SHP77 treated with DMSO at 0.1 percent for 48 hours (cell line): ENCODE measurements at places on chromosomes 5 and 9.

DNA sequence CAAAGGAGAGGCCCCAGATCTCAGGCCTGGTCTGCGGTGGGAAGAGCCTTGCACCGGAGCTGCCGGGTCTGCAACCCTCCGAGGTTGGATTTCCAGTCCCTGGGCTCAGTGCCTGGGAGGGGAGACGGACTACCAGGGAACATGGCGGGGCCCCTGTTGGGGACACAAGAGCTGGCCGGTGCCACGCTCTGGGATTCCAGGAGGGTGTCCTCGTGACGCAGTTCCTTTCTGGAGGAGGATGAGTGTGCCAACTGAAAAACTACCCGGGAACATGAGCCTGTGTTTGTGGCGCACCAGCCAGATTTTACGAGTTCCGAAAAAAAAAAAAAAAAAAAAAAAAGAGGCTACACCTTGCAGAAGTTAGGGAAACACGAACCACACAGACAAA, 9.0 kb downstream of the NRARP start:
- no peak for DNase-seq

DNA sequence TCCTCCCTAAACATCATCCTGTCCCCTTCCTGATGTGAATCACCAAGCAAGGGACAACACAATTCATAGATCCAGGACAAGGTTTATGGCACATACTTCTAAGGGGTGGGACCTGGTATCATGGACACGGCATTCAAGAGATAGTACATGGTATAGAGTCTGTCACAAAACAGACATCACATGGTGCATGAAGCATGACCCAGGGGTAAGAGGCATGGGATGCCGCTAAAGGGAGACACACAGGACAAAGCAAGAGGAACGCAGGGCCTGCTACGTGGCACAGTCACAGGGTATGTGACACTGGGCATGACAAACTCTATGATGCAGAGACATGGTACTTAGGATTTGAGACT, 20.7 kb downstream of the GSN start:
- no peak for DNase-seq

GRCh38 chr9:26662476-26662875, 230.1 kb downstream of the CAAP1 start:
- no peak for DNase-seq

- DNase-seq = no peak
These were observed 51.7 kb downstream of the LPAR1 start for GRCh38 chr9:110986529-110986928.

- no peak for DNase-seq
These were observed 224.8 kb upstream of the SEMA6A start for GRCh38 chr5:116799401-116799800.

DNA sequence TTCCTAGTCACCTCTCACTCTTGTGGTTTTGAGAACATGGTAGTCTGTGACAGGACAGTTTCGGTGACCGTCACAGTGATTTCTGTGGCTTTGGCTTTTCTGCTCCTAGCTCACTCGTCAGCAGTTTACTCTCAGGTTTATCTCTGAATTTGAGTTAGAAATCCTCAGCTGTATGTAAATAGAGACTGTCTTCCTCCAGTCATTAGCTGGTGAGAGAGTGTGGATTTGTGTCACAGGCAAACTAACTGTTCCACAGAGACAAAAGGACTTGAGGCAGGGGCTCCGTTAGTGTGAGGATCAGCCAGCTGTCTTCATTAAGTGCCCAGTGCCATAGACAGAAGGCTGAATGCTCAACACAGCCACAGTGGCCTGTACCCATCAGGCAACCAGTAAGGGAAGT, 131.4 kb downstream of the CD180 start:
- DNase-seq = peak; percentile 65

GRCh38 chr5:137498736-137499505, at the start of gene SPOCK1:
SPOCK1 (minus strand) TSS chr5:137499326.
- DNase-seq = peak; percentile 13

DNA sequence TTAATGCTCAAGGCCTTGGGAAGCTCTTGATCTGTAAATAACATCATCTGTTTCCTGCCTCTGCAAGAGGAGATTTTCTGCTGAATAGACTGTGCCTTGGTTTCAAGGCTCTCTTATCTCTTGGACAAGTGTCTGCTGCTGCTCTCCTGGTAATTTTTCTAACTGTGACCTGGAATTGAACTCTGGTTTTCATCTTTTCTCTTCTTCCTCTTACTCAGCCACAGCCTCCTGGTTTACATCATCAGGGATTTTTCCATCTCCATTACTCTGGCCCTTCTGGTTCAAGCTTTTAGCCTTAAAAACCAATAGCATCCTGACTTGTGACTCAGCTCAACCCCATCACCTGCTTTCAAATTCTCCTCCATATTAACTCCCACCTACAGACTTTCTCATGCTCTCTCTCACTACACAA, 49.6 kb upstream of the ITGA1 start:
- no peak for DNase-seq

GRCh38 chr5:44797841-44798240, 10.9 kb upstream of the MRPS30 start:
- no peak for DNase-seq

DNA sequence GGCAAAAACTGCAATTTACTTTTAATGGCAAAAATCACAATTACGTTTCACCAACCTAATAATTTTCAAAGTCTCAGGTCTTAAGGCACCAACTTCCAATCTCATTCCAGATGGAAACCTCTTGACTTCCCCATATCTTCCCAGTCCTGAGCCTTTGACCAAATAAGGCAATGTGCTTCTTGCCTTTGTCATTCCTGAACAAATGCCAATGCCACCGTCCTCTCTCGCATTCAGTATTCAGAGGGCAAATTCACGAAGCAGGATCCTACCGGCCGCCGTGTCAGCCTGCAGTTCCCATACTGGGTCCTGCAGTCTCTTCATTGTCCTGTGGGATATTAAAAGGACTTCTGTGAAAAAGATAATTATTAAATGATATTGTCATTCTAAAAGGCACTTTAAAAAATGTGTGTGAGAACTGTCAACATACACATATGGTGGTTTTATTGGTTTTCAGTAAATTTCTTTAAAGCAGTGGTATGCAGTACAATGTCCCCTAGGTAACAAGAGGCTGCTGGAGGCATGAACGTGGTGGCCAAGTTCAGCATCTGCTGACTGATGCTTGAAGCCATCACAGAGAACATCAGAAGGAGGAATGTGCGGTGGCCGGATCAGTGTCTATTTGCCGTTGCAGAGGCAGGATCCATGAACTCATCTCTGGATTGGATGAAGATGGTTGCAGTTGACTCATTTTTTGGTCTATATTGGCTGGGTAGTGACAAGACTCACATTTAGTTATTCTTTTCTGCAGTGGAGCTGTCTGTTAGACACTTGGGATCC, 101.4 kb upstream of the IRX4 start:
- no peak for DNase-seq

DNA sequence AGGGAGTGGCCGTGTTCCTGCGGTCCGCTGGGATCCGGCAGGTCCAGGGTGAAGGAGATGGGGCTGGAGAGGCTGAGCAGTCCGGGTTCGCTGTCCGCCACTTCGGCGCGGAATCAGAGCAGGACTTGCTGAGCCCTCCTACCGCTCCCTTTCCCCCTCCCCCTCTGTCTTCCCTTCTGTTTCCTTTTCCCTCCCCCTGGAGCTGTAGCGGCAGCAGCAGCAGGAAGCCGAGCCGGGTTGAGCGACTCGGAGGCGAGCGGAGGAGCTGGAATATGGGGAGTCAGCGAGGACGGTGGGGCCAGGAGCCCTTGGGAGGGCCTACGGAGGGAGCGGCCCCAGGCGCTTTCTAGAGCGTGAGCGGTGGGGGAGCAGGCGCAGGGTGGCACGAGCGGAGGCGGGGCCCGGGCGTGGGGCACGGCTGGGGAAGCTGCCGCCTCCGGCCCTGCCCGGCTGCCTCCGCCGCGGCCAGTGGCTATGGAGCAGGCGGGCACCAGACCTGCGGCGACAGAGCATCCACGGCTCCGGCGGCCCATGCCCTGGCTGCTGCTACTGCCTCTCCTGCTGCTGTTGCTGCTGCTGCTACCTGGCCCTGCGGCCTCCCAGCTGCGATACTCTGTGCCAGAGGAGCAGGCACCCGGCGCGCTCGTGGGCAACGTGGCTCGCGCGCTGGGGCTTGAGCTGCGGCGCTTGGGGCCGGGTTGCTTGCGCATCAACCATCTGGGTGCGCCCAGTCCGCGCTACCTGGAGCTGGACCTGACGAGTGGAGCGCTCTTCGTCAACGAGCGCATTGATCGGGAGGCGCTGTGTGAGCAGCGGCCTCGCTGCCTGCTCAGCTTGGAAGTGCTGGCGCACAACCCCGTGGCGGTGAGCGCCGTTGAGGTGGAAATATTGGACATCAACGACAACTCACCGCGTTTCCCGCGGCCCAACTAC, at the start of gene PCDHAC2:
TSS of gene PCDHAC2 (plus strand) at position 184 of the 933 bp plus-strand sequence. CDS start at position 475, 291 bp downstream.
- peak; percentile 17 for DNase-seq

- DNase-seq = no peak
These were observed 59.0 kb upstream of the RARS1 start for GRCh38 chr5:168427224-168427623.

DNA sequence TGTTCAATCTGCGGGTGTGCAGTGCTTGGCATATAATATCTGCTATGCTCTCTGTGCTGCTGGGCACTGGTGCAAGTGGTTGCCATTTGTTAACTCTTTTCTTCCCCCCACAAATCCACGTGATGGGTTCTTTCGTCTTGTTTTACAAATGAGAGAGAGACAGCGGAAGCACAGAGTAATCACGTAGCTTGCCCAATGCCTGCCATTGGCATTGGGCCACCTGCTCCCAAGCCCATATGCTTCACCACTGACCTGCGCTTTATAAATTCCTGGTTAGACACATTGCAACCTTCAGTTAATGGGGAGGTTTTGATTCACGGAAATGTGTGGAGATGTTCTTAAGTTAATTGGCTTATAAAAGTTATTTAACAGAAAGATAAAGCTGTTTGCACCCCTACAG, 194.8 kb upstream of the ADAMTS16 start:
- DNase-seq = no peak

- no peak for DNase-seq
These were observed 72.8 kb upstream of the IFNK start for GRCh38 chr9:27451207-27451797.

DNA sequence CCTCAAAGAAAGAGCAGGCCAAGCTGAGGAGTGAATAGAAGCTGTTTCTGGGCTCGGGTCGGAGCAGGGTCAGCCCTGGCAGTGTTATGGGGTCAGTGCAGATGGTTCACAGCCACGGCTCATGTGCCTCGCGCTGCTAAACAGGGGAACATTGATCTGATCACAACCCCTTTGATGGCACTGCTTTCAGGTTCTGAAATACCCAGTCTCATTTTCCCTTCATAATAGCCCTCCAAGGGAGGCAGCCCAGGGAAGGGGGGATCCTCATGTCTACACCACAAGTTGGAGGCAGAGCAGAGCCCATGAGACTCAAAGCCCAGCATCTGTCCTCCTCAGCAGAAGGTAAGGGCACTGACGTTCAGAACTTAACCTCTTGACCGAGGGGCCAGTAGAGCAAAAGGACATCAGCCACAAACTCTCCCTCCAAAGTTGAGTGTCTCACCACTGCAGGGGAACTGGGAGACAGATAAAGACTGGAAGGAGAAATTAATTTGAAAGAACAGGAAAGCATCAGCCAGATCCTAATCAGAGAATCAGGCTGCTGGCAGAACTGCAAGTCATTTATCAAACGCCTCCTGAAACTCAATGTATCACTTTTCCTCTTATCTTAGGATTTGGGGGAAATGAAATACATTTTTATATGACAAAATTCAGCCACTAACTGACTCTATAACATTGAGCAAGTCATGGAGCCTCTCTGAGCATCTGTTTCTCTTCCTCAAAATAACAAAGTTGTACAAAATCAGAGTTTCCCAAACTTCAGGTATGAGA, 110.6 kb downstream of the SH3TC2 start:
- DNase-seq = no peak

DNA sequence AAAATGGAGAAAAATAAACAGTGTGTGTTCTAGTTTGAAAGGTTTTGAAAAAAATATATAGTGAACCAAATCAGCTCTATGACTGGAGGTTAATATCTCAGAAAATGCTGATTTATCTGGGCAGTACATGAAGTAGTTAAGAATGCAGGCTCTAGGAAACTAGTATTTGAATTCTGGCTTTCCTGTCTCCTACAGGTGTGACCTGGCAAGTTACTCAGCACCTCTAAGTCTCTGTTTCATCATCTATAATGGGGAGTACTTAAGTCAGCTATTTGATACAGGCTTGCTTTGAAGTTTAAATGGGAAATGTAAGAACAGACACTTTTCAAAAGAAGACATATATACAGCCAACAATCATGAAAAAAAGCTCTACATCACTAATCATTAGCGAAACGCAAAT, 5.2 kb downstream of the GRAMD2B start:
- no peak for DNase-seq

DNA sequence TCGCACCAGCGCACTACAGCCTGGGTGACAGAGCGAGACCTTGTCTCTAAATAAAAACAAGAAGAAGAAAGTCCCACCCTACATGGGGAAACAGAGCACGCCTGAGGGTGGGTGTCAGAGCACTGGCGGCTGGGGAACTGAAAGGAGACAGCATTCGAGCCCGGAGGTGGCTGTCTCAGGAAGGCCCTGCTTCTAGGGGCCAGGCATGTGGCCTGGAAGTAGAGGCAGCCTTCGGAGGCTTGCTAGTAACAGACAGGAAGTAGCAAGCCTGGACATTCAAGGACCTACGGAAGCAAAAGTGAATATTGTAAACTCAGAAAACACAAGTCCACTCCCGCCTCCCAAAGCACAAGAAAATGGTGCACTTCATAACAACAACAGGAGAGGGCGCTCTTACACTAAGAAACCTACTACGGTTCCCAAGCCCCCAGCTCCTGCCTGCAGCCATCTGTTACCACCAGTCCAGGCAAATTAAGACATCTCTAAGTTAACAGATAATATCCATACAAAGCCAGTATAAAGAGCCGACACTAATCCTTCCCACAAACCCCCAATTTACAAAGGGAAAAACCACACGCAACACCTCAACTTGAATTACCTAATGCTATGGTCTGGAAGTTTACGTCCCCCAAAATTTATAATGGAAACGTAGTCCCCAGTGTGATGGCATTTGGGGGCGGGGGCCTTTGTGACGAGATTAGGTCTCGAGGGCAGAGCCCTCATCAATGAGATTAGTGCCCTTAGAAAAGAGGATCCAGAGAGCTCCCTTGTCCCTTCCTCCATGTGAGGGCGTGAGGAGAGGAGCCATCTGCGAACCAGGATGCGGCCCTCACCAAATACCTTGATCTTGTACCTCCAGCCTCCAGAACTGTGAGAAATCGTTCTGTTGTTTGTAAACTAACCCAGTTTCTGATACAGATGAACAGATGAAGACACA, 7.7 kb downstream of the RASGEF1C start:
- DNase-seq = no peak

GRCh38 chr9:31740705-31741104, 643.7 kb upstream of the ACO1 start:
- DNase-seq = no peak

DNA sequence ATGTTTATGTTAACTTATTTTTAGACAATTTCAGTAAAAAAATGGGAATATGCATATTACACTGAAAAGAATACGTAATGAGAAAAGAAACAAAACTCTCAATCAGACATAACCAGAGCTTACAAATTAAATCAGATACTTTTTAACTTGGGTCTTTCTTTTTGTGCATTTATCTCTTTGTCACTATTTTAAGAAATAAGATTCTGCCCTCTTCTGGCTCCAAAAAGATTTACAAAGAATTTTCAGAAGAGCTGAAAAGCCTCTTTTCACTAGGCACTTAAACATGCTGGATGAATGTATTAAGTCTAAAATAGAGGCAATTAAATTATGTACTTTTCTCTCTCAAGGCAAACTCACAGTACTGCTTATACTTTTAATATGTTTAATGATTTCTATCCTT, 55.5 kb downstream of the CEP120 start:
- DNase-seq = no peak

- no peak for DNase-seq
These were observed 48.1 kb downstream of the IQGAP2 start for GRCh38 chr5:76451031-76451701.
